ENCODE measurements at places on chromosomes 1 and 21. TPM values are rescaled to one million over a fixed set of nuclear protein-coding genes. Genes with fewer than 3 reads are reported as not detected.

- no peak for DNase-seq
These were observed 2.0 kb upstream of the INPP5B start for GRCh38 chr1:37948841-37949240.

- peak; percentile 63 for DNase-seq
These were observed 33.7 kb downstream of the XCL2 start for GRCh38 chr1:168509875-168510791.

- no peak for DNase-seq
These were observed 469.0 kb upstream of the USP24 start for GRCh38 chr1:55684131-55684650.

GRCh38 chr1:53308506-53308905, 19.4 kb downstream of the LRP8 start:
- no peak for DNase-seq

DNA sequence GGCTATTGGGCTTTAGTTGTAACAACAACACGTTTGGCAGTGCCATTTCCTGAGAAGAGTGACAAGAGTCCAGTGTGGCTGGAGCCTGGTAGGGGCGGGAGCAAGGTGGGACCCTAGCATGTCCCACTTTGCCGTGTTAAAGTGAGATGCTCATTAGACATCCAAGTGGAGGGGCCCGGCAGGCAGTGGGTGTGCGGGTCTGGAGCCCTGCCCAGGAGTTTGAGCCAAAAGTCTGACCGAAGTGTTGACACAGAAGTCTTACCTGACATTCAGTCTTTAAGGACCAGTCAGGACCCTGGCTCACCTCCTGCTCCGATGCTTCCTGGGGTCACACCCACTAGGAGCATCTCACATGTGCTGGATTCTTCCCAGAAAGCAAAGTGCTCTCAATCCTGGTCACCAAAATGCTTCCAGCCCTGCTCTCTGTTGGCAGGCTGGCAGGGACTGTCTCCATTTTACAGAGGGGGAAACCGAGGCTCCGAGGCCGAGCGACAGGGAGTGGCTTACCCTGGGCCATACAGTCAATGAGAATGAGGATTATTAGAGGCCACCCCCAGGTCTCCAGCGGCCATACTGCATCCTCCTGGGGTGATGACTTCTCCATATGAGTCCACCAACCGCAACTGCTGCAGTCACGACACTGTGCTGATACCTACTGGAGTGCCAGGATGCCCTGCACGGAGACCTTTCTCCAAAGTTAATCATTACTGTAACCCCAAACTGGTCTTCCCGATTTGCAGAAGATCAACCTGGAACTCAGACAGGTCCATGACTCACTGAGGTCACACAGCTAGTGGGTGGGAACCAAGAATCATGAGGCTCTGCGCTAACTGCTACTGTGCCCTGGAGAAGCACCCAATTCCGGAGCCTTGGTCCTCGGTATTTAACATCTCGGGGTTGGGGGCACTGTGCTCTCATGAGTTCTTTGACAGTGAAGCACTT, 112.7 kb downstream of the PRDM2 start:
- no peak for DNase-seq

GRCh38 chr21:29347274-29347681, 48.6 kb downstream of the BACH1 start:
- DNase-seq: no peak

GRCh38 chr1:15258833-15259621, 12.0 kb downstream of the FHAD1 start:
- no peak for DNase-seq

DNA sequence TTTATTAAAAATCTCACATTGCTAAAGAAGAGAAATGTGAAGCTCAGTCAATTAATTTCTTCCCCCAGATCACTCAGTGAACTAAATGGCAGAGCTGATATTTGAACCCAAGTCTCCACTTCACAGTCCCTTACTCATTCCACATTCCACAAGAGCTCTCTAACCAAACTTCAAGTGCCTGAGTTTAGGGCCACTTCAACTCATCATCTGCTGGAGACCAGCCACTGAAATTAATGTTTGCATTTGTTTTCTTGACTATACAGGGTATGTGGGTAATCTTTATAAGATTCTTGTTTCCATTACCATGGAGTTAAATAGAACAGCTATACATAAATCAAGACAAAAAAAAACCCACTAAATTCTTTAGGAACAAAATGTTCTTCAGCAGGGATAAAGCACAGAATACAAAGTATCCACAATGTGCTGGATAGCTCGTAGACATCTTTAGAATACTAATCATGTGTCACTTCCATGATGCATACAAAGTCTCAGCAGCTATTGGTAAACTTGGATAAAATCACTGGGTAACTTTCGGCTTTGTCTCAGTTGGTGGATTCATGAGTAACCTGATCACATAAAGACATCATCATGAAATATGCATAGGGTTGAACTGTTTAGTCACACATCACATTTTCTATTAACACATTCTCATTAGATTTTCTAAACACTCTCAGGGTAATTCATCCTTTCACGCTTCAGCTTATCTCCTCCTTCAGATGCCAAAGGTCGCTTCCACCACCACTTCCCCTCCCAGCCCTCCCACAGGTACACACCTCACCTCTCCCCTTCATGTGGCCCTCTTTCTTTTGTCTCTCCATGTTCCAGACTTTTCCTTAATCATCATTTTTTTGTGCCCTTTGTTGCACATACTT, 89.8 kb downstream of the LRRC53 start:
- DNase-seq: no peak

DNA sequence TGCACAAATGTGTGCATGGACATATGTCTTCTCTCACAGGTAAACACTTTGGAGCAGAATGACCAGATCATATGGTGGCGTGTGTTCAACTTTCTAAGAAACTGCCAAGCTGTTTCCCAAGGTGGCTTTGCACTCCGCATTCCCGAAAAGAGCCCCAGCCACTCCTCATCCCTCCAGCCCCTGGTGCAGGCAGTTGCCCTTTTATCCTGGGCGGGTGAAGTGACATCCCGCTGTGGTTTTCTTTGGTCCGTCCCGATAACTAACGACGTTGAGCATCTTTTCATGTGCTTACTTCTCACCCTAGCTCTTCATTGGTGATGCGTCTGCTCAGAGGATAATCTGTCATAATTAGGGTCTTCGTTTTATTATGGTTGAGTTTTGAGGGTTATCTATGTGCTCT, 612.5 kb downstream of the MATN1 start:
- DNase-seq: no peak

- DNase-seq: no peak
These were observed 1114.4 kb upstream of the B3GALT2 start for GRCh38 chr1:194300776-194301175.

DNA sequence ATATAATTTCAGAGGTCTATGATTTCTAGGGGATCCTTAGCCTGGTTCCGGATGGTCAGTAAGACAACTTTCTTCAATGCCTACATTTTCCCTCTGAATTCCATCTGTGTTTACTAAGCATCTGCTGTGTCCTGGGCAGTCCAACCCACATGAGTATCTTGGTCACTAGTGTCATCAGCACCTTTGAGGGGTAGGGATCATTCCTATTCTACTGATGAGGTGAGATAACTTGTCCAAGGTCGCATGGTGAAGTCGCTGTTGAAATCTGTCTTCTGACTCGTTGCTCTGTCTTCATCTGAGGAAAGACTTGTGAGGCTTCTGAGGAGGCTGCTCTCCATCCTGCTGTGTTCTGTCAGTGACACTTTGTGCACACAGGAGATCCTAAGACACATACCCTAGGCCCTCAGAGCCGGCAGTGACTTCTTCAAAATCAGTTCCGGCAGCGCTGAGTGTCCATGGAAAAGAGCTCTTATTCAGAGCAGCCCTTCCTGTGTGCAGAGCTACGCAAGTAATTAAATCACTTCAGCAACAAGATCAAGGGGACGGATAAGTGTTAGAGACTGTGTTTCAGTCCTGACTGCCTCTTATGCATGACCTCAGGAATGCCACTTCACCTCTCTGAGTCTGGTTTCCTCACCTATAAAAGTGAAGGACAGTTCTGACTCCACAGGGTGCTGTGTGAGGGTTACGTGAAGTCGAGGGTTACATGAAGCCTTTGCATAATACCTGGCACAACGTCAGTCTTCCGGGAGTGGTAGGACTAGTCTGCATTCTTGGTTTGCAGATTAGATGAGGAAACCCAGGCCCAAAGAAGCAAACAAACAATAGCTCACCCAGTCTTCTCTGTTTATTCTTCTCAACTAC, 28.4 kb downstream of the AK2 start:
- no peak for DNase-seq

The UTS2 gene
- total RNA-seq: 0.60 TPM

The SHISA4 gene
- not detected for total RNA-seq

The F3 gene
- total RNA-seq: not detected

The NTMT2 gene
- not detected for total RNA-seq

The PGBD5 gene
- total RNA-seq: not detected

All from CD8-positive, alpha-beta T cell (primary cell).